Activated naive CD8-positive, alpha-beta T cell treated with anti-CD3 and anti-CD28 coated beads, Interleukin-2, amount 50 U/mL, for 24 hours (primary cell): ENCODE measurements at places on chromosomes 12 and 14.

- no peak for DNase-seq
These were observed 13.5 kb upstream of the TESPA1 start for GRCh38 chr12:54997929-54998522.

- no peak for DNase-seq
These were observed 295.6 kb upstream of the FLRT2 start for GRCh38 chr14:85234156-85235025.

DNA sequence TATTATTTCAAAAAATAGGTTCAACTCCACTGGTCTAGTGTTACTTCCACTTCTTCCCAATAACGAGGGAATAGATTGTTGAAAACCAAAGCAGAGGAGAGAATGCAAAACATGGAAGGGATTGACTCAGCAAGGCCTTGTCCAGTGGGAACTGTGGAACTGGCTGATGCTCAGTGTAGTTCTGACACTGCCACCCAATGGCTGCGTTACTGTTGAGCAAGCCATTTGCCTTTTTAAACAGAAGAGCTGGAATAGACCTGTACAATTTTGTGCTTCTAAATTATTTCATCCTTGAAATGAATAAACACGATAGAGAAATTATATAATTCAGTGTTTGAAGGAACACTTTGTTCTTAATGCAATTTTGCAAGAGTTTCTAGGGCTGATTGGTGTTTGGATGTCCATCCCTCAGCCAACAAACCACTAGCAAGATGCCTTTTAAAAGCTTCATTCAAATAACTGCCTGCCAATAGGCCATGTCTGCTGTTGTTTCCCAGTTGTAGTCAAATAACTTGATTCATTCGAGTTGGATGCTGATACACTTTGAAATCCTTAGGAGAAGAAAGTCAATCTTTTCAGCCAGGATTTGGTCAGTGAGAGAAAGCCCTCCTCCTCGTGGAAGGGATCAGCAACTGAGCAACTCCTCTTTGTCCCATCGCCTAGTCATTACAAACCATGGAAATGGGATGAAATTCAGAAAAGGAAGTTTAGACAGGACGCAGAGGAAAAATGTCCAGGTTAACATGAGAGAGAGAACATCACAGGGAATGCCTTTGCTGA, 7.3 kb upstream of the MGP start:
- no peak for DNase-seq

DNA sequence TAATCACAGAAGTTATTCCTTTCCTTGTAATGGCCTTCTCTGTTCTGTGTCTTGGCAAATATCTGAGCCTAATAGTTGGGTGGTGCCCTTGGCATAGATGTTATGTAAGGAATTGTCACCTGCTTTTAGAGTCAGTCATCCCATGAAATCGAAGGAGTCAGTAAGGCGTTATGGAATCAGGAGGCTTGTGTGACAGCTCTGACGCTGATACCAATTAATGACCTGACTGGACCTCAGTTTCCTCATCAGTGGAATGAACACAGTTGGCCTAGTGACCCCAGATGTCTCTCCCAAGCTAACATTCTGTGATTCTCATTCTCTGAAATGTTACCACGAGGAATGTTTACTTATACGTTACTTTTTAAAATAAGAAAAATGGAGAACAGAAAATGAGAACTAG, 32.1 kb downstream of the TXNRD1 start:
- no peak for DNase-seq

DNA sequence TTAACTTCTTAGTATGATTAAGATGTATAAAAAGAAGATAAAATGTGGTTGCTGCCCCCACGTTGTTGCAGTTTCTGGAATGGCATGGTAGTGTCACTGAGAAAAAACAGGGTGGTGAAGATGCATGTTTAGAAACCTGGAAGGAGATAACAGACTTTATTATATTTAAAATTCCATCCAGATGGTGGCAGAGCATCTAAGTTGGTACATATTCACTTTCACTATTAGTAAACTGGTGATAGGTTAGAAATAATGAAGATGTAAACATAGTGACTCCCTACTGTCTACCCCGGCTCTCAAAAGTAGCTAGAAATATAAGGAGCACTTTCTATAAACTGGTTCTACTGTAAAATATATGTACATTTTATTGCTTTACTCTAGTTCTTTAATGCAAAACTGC, 279.3 kb downstream of the NPAS3 start:
- DNase-seq, result no peak

DNA sequence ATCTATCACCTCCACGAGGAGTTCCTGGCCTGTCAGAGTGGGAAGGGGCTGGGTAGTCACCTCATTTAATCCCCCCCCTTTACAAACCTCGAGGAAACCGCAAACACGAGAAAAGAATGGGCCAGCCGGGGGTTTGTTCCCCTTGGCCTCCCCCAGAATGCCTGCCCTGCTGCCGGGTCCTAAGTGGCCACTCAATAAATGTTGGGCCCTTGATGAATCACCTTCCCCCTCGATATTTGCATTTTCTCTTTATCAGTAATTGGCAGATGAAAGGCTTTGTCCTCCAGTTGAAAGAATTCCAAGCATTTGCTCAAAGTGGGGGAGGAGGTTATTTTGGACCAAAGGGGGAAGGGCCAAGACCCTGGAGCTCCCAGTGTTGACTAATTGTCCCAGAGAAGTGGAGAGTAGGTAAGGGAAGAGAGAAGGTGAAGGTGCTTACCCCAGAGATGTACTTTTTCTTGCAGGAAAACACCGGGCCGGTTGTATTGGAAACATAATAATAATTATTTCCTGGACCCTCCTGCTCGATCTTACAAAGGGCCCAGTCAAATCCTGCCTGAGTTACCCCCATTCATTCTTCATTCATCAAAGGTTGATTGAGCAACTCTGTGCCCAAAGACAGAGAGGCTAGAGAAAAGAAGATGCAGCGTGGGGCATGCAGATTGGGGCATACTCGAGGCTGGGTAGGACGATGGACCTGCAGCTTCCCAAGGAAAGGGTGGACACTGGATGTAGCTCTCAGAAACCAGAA, 1.9 kb upstream of the KDM2B start:
- no peak for DNase-seq

GRCh38 chr12:7411343-7411742, 32.6 kb downstream of the CD163L1 start:
- no peak for DNase-seq

- no peak for DNase-seq
These were observed 43.8 kb downstream of the CCNK start for GRCh38 chr14:99524804-99525698.

- no peak for DNase-seq
These were observed 388.9 kb downstream of the SOX5 start for GRCh38 chr12:23560611-23561010.

GRCh38 chr12:110262442-110263388, 18.3 kb upstream of the ATP2A2 start:
- no peak for DNase-seq

DNA sequence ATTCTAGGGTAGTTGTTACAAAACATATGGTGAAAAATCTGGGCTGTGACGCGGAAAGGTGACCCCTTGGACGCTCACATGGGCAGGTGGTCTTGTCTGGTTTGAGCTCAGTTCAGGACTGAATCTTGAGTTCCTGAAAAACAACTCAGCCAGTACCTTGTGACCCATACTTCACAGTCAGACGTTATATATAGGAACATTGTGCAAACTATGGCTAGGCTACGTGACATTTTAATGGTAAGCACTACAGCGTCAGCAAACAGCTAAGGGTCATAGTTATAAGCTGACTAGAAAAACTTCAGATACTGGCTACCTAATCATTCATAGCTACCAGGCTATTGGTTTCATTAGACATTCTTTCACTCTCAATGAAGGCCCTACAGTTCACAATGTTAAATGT, 14.8 kb upstream of the EDDM3A start:
- DNase-seq, result no peak

DNA sequence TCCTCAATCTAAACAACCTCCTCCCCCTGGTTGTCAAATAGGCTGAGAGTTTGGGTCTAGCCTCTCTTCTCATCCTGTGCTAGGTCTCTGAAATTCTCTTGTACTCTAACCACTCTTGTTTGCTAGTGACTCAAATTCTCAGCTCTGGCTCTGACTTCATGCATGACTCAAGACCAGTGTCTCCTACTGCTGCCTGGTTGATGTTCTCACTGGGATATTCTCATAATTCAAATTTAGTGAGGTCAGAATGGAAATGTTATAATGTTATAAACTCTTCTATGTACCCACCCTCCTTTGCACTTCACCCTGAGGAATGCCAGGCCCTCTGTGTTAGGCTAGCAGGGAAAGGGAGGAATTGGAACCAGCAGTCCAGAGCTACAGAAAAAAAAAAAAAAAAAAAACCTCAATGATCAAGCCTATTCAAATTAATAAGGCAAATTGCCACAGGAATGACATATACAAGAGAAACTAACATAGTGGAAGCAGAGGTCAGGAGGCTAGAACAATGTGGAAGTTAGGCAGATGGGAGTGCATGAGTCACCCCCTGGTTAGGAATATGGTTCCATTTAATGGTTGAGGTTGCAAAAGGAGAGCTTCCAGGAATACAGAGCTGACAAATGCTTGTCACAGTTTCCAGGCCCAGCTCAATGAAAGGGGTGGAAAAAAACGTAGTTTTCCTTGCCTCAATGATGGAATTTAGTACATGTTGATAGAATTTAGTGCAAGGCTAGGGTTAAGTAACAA, 459.5 kb downstream of the RMST start:
- no peak for DNase-seq

GRCh38 chr12:45775465-45775864, 46.0 kb downstream of the ARID2 start:
- no peak for DNase-seq

GRCh38 chr14:99401621-99402284, 78.9 kb downstream of the SETD3 start:
- no peak for DNase-seq

DNA sequence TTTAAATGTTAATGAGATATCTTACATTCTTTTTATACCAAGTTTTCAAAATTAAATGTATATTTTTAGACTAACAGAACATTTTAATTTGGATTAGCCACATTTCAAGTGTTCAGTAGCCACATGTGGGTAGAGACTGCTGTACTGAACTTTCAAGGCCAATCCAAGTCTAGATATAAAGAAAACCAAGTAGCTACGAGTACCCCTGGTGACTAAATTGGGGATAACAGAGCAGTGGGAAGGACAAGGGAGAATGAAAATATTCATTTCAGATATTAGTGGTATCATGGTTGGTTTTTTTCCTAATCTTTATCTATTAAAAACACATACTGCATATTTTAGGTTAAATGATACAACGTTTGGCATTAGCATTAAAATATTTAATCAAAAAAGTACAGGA, 69.4 kb upstream of the RHOJ start:
- DNase-seq, result no peak

- no peak for DNase-seq
These were observed 17.9 kb upstream of the MDM1 start for GRCh38 chr12:68349921-68350606.
